ENCODE measurements at places on chromosomes 7 and 10.

DNA sequence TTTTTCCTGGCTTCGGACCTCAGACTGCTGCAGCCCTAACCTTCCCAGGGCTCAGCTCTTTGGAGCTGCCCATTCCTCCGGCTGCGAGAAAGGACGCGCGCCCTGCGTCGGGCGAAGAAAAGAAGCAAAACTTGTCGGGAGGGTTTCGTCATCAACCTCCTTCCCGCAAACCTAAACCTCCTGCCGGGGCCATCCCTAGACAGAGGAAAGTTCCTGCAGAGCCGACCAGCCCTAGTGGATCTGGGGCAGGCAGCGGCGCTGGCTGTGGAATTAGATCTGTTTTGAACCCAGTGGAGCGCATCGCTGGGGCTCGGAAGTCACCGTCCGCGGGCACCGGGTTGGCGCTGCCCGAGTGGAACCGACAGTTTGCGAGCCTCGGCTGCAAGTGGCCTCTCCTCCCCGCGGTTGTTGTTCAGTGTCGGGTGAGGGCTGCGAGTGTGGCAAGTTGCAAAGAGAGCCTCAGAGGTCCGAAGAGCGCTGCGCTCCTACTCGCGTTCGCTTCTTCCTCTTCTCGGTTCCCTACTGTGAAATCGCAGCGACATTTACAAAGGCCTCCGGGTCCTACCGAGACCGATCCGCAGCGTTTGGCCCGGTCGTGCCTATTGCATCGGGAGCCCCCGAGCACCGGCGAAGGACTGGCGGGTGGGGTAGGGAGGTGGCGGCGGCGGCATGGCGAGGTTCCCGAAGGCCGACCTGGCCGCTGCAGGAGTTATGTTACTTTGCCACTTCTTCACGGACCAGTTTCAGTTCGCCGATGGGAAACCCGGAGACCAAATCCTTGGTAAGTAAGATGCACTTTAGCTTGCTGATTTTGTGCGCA lies at the start of gene PLXDC2:
Gene PLXDC2 (plus strand): TSS at position 22 of the 820 bp plus-strand sequence.
- DNase-seq = no peak

DNA sequence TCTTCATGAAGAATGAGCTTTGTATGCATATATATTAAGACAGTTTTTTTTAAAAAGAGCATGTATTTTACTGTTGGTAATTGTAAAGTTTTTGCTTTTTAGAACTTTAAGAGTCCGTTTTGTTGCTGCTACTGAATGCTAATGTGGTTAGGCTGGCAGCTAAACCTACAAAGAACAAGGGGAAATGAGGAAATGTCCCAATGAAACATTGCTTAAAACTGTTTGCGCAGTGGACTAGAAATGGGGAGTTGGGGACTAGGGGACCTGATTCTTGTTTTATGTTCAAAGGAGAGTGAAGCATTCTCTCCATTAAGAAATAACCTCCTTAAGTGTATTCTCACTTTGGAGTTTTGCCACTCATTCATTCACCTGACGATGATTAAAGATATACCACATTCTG lies 5.7 kb downstream of the NRF1 start:
- no peak for DNase-seq

GRCh38 chr7:24707988-24708615 lies 49.2 kb downstream of the GSDME start:
- DNase-seq = no peak

- peak; percentile 53 for DNase-seq
Measured at GRCh38 chr10:110504111-110504735, 6.5 kb downstream of the DUSP5 start.

- DNase-seq = no peak
Measured at GRCh38 chr10:15336211-15336610, 34.9 kb downstream of the FAM171A1 start.

DNA sequence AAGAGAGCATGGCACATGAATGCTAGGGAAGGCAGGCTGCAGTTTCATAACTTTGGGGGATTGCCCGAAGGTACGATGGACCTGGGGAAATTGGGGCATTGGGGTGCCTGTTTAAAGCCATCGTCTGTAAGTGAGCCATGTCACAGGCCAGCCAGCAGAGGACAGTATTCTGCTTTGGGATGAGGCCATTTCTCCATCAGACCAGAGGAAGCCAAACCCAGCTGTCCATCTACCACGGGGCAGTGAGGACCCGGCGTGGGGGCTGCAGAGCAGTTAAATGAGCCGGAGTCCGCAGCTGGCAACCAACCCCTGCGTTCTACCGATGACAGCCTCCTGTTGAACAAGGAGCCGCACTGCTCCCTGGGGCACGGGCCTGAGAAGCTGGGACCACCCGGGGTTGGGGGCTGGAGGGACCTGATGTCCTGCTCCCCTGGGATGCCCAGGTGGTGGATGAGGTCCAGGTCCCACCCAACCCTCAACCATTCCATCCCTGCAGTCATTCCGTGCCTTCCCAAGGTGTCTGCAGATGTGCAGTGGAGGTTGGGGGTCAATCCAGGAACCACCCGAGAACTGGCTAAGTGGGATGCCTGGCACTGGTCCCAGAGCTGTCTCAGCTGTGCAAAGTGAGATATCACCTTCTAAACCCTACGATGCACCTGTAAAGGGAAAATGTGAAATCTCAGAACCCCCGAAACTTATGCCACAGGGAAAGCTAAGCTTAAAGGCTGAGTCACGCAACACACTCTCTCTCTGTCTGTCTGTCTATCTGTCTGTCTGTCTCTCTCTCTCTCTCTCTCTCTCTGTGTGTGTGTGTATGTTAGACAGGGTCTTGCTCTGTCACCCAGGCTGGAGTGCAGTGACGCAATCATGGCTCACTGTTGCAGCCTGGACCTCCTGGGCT lies 12.1 kb upstream of the RHBDD2 start:
- no peak for DNase-seq

DNA sequence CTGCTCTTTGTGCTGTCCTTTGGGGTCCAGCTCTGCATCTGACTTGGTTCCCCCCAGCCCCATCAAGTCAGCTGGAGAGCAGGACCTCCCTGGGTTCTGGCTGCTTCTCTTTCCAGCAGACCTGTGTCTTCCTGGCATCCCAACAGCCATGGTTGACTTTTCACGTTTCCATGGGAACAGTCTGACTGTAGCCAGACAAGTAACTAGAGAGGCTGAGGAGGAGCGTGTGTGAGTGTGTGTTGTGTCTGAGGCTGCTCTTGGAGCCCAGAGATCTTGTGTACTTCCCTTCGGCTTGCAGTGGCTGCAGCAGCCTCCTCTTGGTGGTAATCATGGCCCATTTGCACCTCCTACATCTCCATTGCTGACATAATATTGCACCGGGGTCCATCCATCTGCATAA lies 332.0 kb downstream of the RPS24 start:
- DNase-seq = no peak

- no peak for DNase-seq
Measured at GRCh38 chr10:118732245-118733165, 22.3 kb downstream of the CACUL1 start.

- no peak for DNase-seq
Measured at GRCh38 chr7:1141651-1142050, 18.3 kb downstream of the ZFAND2A start.

Measured in stimulated activated CD4-positive, alpha-beta T cell treated with anti-CD3 and anti-CD28 coated beads, TNF-alpha, amount 100 ng/mL, for 4 hours (primary cell).